ENCODE measurements at places on chromosomes 4 and X.
A peak's percentile ranks its signal among the peaks of the same experiment; 100 is the strongest.

GRCh38 chr4:35966566-35966965 is 277.7 kb downstream of the ARAP2 start:
- no peak for DNase-seq

DNA sequence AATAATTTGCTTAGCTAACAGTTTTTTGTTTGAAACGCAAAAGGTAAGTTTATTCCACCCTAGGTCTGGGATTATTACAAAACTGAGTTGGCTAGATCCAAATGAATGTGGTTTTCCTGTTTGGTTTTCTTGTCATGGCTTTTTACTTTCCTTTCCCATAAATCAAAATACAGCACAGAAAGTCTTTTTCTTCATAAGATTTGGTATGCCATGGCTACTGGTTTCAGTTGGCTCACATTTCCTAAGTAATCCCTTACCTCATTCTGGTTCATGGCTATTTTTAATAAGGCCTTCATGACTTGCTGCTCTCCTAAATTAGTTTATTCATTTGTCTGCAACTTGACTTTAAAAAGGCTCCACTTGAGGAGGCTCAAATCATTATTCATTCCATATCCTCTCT is 12.9 kb upstream of the PAK3 start:
- no peak for DNase-seq

GRCh38 chrX:8374041-8374825 is 90.4 kb upstream of the VCX3B start:
- no peak for DNase-seq

GRCh38 chr4:79958466-79959264 is 114.4 kb downstream of the ANTXR2 start:
- DNase-seq = no peak

DNA sequence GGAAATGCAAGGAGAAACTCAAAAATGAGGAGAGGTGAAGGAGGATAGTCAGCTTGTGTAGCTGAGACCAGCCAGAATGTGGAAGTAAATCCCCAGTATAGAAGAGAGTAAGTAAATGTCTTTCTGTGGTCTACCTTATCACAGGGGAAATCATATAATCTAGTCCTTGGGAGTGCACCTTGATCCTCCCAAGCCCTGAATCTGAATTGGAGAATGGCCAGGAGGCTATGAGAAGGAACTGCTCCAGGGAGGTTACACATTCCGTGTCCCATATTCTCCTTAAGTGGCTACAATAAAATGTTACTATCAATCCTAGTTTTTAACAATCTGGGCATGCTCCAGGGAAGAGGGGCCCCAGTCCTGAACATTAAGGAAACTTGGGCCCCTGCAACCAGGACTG is 10.8 kb downstream of the AGTR2 start:
- no peak for DNase-seq

- DNase-seq = no peak
Observed at GRCh38 chrX:72621625-72622485, 49.2 kb upstream of the HDAC8 start.

DNA sequence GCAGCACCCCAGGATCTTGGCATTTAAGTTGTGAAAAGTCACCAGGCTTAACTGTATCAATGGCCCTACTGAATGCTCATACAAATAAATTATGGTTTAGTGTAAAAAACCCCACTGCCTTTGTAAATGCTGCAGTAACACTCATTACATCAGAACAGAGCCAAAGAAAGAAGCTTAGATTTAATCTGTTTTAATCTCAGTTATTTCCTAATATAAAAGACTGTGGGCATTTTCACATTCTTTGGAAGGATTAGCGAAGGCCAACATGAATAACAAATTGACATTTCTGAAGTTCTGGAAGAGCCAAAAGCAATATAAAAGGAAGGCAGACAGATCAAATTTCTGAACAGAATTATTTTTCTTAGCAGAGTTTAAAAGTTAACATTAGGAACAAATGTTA is 140.0 kb upstream of the HCCS start:
- DNase-seq = no peak

- no peak for DNase-seq
Observed at GRCh38 chr4:145298885-145299284, 118.5 kb upstream of the OTUD4 start.

GRCh38 chr4:85952972-85953650 is 406.7 kb downstream of the MAPK10 start:
- no peak for DNase-seq

DNA sequence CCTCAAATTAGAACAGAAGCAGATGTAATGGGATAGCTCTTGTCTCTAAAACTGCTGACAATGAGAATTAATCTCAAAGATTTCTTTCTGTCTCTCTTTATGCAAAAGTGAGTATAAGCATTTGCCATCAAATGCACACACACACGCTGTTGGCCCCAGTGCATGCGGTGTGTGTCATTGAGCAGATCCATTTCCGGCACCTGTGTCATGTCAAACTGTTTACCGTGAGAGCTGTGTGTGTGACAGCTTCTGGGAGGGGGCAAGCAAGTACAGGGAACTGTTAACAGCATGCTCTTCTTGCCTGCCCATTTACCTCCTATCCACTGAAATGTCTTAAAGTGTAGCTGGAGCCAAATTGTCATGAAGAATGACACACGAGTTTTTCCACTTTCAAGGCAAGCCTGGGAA is 297.9 kb upstream of the FAT4 start:
- peak; percentile 9 for DNase-seq

GRCh38 chrX:110795645-110796406 is at the start of gene CHRDL1:
Gene CHRDL1, minus strand, starts transcription at chrX:110795817. Its CDS starts 3,636 bp downstream, at chrX:110792181.
- peak; percentile 70 for DNase-seq

DNA sequence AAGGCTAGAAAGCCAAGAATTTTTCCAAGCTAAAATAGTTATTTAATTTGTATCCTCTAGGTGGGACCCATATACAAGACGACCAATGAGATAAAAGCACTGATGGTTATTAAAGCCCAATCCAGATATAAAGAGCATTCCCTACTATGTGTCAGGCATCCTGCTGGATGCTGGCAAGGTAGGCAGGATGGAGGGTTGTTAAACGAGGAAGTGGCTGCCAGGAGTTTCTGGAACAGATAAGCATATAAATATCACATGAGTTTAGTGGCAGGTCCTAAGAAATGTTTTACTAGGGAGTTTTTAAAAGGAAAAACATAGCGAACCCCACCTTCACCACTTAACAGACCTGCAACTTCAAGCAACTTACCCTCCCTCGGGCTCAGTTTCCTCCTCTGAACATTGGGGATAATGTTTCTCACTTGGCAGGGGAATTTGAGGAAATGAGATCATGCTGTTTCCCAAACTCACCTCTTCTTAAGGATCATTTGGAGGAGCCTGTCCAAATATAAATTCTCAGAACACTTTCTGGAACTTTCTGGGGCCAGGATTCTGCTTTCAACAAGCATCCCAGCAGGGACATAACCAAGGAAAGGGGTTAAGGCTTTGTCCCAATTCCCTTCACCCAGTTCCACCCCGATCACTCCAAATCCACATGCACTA is 94.3 kb upstream of the LDB2 start:
- no peak for DNase-seq

DNA sequence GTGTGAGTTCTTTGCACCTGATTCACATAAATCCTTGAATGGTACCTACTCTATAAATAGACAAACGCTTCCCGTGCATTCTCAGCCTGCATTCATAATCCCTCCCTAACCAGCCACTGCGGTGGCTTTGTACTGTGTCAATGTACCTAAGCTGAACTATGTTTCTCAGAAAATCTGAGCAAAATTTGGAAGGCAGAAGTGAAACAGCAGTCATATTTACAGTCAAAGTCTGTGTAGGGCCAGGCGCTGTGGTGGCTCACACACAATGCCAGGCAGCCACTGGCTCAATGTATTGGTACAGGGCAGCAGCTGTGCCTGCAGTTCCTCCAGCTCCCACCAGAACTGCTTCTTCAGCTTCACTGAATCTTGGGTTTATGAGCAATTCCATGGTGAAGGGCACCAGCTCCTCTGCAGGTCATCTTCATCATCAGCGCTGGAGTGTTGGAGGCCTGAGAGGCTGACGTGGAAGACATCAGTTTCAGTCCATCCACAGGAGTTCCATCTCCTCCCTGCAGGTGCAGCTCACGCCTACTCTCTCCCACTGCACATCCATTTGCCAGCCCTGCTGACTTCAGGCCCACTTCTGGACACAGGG is 32.3 kb upstream of the IRF2 start:
- DNase-seq = no peak

DNA sequence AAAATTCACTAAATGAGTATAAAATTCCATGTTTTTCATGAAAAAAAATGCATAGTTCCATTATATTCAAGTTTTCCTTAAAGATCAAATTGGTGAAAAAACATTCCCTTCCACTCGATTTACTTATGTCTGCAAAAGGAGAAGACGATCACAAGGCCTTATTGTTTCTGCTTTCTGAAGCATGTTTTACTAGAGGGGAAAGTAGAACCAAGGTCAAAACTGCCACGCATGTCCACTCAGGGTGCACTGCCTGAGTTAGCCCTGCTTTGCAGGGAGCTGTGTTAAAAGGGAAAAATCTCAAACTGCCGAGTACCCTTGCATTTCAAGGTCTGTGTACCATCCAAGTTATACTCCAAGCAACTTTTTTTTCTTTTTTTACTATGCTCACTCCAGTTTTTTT is 57.2 kb downstream of the TRAPPC11 start:
- no peak for DNase-seq

All from NCI-H2081 (cell line).